Right renal pelvis (tissue), 4 donors: ENCODE measurements at places on chromosomes 13 and 19.

DNA sequence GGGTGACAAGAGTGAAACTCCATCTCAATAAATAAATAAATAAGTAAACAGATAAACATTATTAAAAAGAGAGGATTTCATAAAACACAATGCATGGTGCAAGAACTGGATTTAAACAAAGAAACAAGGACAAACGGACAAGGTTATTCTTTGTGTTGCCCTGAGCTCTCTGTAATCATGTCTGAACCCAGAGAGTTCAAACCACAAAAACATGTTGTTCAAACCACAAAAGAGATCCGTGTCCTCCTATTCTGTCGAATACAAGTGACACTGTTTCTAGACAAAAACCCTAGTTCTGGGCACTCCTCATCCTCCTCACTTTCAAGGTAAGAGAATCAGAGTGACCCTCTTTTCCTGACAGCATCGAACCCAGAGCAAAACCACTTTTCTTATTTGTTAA is 4.6 kb upstream of the TPRX2 start:
- DNase-seq: no peak

DNA sequence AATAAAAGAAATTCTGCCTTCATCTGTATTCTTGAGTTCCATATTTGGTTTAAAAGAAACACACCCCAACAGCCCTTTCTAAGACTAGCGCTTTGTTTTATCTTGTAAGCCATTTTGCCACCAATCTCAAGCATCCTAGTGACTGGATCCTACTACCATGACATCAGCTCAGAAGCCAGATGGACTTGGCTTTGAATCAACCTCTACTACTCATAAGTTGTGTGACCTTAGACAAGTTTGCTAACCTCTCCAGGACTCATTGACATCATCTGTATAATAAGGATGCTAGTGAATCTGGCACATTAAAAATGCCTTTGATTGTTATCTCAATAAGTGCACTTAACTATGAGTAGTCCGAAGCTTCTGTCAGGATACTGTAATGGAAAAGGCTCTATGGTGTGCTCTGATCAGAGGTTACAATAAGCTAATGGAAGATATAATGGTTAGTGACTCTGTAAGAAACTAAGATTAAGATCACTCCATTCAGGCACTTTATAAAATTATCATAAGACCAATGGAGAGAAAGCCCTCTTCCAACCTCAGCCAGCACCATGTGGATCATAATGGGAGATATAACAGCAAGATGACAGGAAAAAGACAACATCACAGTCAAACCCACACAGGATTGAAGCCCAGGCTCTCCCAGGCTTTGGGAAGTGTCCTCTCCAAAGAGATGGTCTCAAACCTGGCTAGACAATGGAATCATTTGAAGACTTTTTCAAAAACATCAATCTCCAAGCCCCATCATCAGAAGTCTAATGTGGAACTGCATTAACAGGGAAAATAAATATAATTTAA is 180.6 kb upstream of the MIR17HG start:
- no peak for DNase-seq

DNA sequence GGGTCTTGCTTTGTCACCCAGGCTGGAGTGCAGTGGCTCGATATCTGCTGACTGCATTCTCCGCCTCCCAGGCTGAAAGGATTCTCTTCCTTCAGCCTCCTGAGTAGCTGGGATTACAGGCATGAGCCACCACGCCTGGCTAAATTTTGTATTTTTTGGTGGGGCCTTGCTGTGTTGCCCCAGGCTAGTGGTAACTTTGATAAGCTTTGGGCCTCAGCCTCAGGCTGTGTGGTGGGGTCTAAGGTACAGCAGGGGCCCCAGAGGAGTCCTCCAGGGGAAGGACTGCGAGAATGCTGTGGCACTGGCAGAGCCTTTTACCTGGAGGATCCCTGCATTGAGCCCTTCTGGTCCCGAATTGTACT is 7.2 kb downstream of the DOT1L start:
- no peak for DNase-seq

DNA sequence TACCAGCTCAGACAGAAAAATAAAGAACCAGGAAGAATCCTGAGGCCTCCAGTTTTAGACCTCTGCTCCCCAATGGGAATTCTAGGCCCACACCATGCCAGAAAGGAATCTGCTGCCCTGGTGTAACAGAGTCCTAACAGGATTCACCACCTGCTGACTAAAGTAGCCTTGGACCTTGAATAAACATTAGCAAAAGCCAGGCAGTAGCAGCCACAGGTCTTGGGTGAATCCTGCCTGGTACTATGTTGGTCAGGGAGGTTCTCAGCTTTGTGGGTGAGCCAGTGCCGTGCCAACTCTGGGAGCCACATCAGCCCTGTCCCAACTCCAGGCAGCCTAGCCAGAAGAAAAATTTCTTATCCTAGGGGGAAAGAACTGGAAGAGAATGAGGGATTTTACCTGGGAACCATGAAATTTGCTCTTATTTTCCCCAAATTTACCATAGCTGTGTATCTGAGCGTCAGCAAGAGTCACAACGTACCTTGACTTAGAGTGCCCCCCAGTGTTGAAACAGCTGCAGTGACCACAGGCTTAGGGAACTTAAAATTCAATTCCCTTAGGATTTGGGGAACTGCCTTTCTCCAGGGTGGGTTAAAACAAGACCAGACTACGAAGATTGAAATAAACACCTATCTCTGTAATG is 1895.6 kb upstream of the PRR20A start:
- DNase-seq: no peak
